Neural crest cell (in vitro differentiated cells): ENCODE measurements at places on chromosomes 2 and 18. TPM values are rescaled to one million over a fixed set of nuclear protein-coding genes. Genes with fewer than 3 reads are reported as not detected.

DNA sequence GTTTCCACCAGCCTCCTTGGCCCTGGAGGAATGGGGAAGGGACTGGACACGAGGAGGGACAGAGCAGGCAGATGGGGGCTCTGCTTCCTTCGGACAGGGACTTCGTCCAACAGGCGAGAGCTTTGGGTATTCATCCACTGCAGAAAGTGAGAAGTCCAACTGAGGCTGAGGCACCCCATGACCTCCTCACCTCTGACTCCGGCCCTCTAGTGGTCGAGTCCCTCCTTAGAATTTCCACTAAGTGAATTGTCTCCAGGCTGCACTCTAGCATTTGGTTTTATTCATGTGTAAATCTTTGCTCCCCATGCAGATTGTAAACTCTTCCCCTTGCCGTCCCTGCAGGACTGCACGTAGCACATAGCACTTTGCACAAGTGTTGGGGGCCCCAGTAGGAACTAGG lies 75.6 kb downstream of the TMEM247 start:
- peak; percentile 16 for DNase-seq
- H3K4me1 ChIP-seq, result peaks cover 25% of the 10 kb centered on the region
- H3K27ac ChIP-seq, result no peak overlapping the region

GRCh38 chr18:59276047-59276446 lies 2.8 kb upstream of the RAX start:
- no peaks in the 10 kb centered on the region for H3K36me3 ChIP-seq
- DNase-seq, result no peak
- no peak overlapping the region for H3K27ac ChIP-seq

- no peak overlapping the region for H3K27ac ChIP-seq
- no peaks in the 10 kb centered on the region for H3K4me1 ChIP-seq
- H3K36me3 ChIP-seq, result peaks cover 15% of the 10 kb centered on the region
- H3K27me3 ChIP-seq, result no peaks in the 10 kb centered on the region
Measured at GRCh38 chr2:39524756-39525635, 87.9 kb upstream of the MAP4K3 start.

GRCh38 chr2:120568975-120569268 lies 166.7 kb upstream of the GLI2 start:
- H3K36me3 ChIP-seq, result no peaks in the 10 kb centered on the region
- no peak for DNase-seq
- no peak overlapping the region for H3K4me3 ChIP-seq

- peaks cover 14% of the 10 kb centered on the region for H3K27me3 ChIP-seq
- no peak overlapping the region for H3K4me3 ChIP-seq
- H3K4me1 ChIP-seq, result no peaks in the 10 kb centered on the region
Measured at GRCh38 chr2:10019174-10019573, 24.2 kb upstream of the KLF11 start.

GRCh38 chr2:109614715-109615636 lies 812 bp downstream of the SOWAHC start:
- H3K36me3 ChIP-seq, result no peaks in the 10 kb centered on the region
- H3K27ac ChIP-seq, result no peak overlapping the region
- peak; percentile 22 for DNase-seq
- H3K4me1 ChIP-seq, result peaks cover 52% of the 10 kb centered on the region
- H3K27me3 ChIP-seq, result peaks cover 16% of the 10 kb centered on the region

- H3K27me3 ChIP-seq, result peaks cover 85% of the 10 kb centered on the region
- DNase-seq, result no peak
- H3K36me3 ChIP-seq, result peaks cover 5% of the 10 kb centered on the region
- peak overlapping the region; percentile 54 for H3K4me3 ChIP-seq
Measured at GRCh38 chr2:44777537-44777936, 164.0 kb upstream of the SIX3 start.

DNA sequence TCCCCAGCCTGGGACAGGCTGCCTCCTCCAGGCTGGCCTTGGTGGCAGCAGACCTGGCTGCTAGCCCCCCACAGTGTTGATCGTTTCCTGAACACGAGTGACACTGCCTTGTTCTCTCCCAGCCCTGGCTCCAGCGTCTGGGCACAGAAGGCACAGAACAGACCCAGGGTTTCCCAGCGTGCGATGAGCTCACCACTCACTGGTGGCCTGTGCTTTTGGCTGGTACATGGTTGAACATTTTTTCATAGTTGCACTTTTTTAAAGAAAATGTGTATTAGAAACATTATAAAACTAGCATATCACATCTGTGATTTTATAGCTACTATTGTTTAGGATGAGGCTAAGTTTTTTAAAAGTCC lies 40.9 kb downstream of the SCTR start:
- peak overlapping the region; percentile 19 for H3K27ac ChIP-seq
- no peaks in the 10 kb centered on the region for H3K36me3 ChIP-seq
- no peak for DNase-seq
- no peak overlapping the region for H3K4me3 ChIP-seq
- no peaks in the 10 kb centered on the region for H3K4me1 ChIP-seq
- H3K27me3 ChIP-seq, result no peaks in the 10 kb centered on the region

DNA sequence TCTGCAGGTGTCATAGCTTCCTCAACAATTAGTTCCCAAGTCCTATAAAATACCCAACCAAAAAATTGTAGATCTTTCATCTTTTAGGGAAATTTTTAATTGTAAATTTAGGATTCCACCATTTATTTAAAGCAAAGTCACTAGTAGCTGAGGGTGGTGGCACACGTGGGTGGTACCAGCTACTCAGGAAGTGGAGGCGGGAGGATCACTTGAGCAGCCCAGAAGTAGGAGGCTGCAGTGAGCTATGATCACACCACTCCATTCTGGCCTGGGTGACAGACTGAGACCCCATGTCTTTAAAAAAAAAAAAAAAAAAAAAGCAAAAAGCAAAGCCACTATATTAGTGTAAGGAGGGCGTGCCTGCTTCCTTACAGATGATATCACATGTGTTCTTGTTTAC lies 60.3 kb upstream of the GREB1L start:
- H3K36me3 ChIP-seq, result no peaks in the 10 kb centered on the region
- no peak overlapping the region for H3K27ac ChIP-seq
- H3K27me3 ChIP-seq, result no peaks in the 10 kb centered on the region

- H3K27ac ChIP-seq, result no peak overlapping the region
- H3K36me3 ChIP-seq, result no peaks in the 10 kb centered on the region
- H3K27me3 ChIP-seq, result no peaks in the 10 kb centered on the region
Measured at GRCh38 chr2:211756266-211756665, 782.3 kb downstream of the ERBB4 start.

DNA sequence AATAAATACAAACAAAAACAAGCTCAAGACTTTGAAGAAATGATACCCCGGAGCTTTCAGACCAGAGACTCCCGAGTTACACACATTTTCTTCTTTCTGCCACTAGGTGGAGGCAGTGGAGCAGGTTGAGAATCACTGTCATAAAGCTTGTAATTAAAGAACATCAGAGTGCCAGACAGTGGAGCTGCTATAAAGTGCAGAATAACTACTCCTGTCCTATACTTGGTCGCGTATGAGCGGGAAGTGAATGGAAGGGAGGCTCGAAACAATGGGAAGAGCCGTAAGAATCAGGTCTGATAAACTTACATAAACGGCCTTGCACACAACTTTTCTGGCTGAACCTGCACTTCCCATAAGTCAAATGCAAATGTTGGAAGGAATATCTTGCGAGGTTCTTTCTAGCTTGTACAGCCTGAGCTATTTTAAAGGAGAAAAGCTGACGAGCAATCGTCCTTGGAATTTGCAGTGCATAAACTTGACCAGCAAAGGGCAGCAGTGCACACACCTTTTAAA lies 189.0 kb downstream of the RPIA start:
- H3K27me3 ChIP-seq, result no peaks in the 10 kb centered on the region
- no peak for DNase-seq
- peaks cover 2% of the 10 kb centered on the region for H3K36me3 ChIP-seq
- no peaks in the 10 kb centered on the region for H3K4me1 ChIP-seq
- no peak overlapping the region for H3K4me3 ChIP-seq
- H3K27ac ChIP-seq, result no peak overlapping the region

Gene DOCK10
- total RNA-seq, result 29.7 and 32.4 TPM in 2 replicates

Gene SLC19A3
- total RNA-seq, result 0.54 and 1.1 TPM in 2 replicates

Gene ALPI
- total RNA-seq, result not detected in 2 replicates

Gene CIB4
- not detected in 2 replicates for total RNA-seq
